ENCODE measurements at places on chromosomes 3 and 15. TPM values are rescaled to one million over a fixed set of nuclear protein-coding genes. Genes with fewer than 3 reads are reported as not detected.
A peak's percentile ranks its signal among the peaks of the same experiment; 100 is the strongest.

GRCh38 chr3:94076055-94076454 lies 13.2 kb downstream of the NSUN3 start:
- no peaks in the 10 kb centered on the region for H3K27me3 ChIP-seq
- no peaks in the 10 kb centered on the region for H3K4me1 ChIP-seq
- no peak for DNase-seq
- H3K4me3 ChIP-seq: no peak overlapping the region

- no peak overlapping the region for H3K27ac ChIP-seq
- H3K4me3 ChIP-seq: no peak overlapping the region
- DNase-seq: peak; percentile 44
- no peaks in the 10 kb centered on the region for H3K4me1 ChIP-seq
- no peaks in the 10 kb centered on the region for H3K27me3 ChIP-seq
Observed at GRCh38 chr15:99717161-99718009, 15.9 kb downstream of the LYSMD4 start.

GRCh38 chr3:138241061-138241460 lies 54.0 kb downstream of the ARMC8 start:
- no peaks in the 10 kb centered on the region for H3K36me3 ChIP-seq
- no peak overlapping the region for H3K27ac ChIP-seq
- no peak for DNase-seq
- H3K27me3 ChIP-seq: no peaks in the 10 kb centered on the region
- H3K4me1 ChIP-seq: no peaks in the 10 kb centered on the region
- H3K4me3 ChIP-seq: no peak overlapping the region

Gene P2RY13
- 0.66 TPM for total RNA-seq

Gene SPTBN5
- 0.57 TPM for total RNA-seq

All from ovary (tissue), 10 donors.